ENCODE measurements at places on chromosomes 2 and 18.

DNA sequence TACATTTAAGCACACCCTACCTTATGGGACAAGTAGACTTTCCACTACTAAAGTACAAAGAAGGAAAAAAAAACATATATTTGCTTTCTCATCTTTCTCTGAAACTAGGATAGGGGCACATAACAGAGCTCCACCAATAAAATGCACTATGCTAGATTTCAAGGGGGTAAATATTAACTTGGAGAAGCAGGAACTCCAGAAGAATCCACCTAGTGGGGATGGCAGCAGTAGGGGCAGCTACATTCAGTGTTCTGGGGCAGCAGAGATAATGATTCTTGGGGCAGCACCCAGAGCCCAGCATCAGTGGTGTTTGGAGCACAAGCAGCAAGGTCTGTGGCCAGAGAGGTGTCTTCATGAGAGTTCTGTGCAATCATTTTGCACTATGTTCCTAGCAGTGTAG, 64.7 kb downstream of the DTNB start:
- no peak for DNase-seq

GRCh38 chr2:161135951-161136593, 24.2 kb upstream of the TANK start:
- DNase-seq = no peak

- no peak for DNase-seq
Observed at GRCh38 chr2:173184031-173185004, 108.7 kb downstream of the MAP3K20 start.

GRCh38 chr2:237886685-237887481, 27.5 kb downstream of the RAMP1 start:
- DNase-seq = no peak

- no peak for DNase-seq
Observed at GRCh38 chr18:39272230-39272629, 1706.6 kb upstream of the CELF4 start.

GRCh38 chr18:59502274-59503175, 143.5 kb upstream of the LMAN1 start:
- no peak for DNase-seq

- no peak for DNase-seq
Observed at GRCh38 chr2:201820383-201821007, 14.2 kb downstream of the CDK15 start.

- DNase-seq = no peak
Observed at GRCh38 chr2:146323564-146323963, 1521.3 kb upstream of the ACVR2A start.

DNA sequence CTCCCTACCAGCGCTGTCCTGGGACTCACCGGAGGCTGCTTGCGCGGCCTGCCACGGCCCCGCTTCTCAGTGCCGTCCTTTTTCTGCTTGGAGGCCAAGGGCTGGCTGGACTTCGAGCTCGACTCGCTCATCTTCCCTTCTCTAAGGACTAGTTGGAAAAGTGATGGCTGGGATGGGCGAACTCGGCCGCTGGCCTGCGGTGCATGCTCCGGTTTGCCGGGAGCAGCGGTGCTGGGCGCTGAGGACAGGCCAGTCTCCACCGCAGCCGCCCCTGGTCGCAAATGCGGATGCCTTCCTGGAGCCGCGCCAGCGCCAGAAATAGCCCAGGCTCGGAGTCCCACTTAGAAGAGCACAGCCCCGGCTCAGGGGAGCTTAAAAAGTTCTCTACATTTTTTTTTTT, 3.1 kb downstream of the C2orf81 start:
- no peak for DNase-seq

DNA sequence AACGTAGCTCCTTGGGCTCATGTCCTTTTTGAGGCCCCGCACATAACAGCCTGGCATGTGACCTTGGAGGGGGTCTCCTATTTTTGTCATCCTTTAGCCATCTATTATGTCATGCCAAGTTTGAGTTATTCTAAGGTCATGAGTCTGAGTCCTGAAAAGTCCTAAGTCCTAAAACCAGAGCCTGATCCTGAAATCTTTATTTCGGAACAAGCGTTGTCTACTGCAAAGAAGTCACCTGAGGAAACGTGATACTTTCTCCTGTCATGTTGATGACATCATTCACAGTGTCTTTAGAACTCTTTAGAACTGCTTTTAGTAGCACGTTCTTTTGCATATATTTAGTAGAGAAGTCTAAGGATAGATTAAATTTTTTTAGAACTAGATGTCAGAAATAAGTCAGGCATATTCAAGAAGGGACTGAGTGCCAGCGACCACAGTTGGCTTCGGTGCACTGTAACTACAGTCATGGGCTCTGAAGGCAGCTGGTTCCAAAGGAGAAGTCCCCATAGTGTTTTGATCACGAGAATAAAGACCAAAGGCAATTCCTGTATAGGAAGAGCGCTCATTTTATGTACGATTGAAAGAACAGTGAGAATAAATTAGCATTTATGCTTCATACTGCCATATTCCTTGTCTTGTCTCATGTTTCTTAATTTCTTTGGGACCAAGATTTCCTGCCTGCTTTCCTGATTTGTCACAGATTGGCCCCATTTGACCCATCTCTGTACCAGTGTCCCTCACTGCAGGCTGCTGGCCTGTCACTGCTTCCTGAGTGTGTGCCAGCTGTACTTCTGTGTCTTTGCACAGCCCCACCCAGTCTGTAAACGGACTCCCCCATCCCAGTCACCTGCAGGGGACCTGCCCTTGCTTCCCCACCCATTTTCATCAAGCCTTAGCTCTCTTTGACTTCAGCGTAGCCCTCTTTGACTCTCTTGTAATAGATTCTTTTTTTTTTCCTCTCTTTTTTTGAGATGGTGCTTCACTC, 75.8 kb downstream of the ASAP2 start:
- no peak for DNase-seq

DNA sequence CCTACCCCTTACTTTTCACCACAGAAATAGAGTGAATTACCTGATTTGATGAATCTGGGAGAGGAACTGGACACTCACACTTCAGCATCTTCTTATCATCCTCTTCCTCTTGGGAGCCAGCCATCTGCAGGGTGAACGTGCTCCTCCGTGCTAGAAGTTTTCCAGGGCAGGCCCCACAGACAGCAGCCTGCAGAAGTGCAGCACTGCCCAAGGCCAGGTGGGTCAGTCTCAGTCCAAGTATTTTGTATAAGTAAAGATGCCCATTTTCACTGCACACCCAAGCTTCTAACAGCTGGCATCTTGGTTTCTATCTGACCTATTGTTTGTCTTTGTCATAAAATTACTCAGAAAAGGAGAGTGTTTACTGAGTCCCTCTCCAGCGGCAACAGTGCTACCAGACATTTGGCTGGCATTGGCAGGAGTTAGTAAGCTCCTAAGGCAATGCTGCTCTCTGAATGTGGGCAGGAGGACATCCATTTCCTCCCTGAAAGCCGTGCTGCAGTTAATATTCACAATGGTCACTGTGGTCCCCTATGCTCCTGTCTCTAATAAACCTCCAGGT, 222.6 kb upstream of the CTAGE1 start:
- no peak for DNase-seq

- no peak for DNase-seq
Observed at GRCh38 chr18:24267878-24268277, 129.0 kb downstream of the CABYR start.

DNA sequence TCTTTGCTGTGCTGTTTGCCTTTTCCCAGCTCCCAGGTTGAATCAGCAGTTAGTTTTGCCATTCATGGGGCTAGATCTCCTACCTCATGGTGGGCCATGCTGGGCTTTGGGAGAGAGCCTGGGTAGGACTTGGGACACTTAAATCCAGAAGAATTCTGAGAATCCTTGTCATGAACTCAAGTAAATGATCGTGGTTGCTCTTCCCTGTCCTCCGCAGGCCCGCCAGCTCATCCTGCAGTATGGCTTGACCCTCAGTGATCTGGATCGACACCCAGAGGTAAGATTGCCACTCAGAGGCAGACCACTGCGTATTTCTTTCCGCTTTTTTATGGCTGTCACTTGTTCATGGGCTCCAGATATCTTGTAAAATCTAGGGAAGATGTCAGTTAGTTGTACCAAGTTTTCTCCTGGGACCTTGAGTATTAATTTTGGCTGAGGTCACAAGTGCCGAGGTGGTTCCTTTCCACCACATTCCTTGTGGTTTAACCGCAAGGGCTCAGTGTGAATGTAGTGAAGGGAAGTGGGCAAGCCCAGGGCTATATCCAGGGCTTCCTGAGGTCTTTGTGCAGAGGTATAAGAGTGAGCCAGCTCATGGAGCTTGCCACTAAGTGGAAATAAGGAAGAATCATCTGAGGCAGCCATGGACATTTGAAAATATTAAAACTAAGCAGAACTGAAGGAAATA, 37.7 kb downstream of the RPIA start:
- no peak for DNase-seq

DNA sequence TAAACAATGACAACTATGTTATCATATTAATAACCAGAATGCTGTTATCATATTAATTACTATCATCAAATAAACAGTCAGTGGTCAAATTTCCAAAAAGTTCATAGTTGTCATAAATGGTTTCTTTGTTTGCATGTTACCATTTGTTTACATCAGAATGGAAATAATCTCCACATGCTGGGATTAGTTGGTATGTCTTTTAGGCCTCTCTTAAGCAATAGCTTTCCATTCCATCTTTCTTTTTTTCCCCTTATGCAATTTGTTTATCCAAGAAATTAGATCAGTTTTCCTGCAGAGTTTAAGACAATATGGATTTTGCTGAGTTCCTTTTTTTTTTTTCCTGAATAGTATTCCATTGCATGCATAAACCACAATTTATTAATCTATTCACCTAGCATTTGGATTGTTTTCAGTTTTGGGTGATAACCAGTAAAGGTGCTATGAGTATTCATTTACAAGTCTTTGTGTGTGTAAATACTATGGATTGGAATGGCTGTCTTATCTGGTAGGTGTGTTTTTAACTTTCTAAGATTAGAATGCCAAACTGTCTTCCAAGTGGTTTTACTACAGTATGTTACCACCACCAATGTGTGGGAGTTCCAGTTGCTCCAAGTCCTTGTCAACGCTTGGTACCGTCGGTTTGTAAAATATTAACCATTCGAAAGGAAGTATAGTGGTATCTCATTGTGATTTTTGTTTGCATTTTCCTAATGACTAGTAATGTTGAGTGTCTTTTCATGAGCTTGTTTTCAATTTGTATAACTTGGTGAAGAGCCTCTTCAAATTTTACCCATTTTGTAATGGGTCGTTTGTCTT, 33.3 kb upstream of the TXNDC2 start:
- no peak for DNase-seq

DNA sequence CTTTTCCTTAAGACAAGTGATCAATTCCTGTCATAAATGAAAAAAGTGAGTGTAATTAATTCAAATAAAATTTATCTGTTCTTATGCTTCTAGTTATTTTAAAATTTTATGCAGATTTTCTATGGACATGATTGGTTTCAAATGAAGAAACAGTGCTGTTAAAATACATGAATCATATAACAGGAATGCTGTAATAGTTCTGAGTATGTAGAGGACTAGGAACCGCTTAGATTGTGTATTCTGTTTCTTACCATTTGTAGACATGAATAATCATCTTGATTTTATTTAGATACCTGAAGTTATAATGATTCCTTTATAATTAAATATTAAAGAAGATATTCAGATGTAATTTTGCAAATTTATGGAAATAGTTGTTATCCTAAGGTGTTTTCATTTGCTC, 3.5 kb downstream of the ACTR2 start:
- DNase-seq = no peak

DNA sequence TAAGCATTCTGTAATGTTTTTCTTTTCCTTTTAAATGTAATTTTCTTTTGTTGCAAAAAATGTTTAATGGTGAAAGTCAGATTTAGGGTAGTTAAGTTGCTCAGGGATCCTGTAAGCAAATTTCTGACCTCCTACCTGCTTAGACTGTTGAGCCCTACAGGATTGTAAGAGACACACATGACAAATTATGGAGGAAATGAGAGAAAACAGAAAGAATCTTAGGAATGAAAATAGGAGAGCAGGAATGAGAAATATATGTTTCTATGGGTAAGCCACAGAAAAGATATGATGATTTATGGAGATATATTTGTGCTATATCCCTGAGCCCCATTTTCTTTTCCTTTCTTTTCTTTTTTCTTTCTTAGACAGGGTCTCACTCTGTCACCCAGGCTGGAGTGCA, 28.3 kb downstream of the CYBRD1 start:
- no peak for DNase-seq

DNA sequence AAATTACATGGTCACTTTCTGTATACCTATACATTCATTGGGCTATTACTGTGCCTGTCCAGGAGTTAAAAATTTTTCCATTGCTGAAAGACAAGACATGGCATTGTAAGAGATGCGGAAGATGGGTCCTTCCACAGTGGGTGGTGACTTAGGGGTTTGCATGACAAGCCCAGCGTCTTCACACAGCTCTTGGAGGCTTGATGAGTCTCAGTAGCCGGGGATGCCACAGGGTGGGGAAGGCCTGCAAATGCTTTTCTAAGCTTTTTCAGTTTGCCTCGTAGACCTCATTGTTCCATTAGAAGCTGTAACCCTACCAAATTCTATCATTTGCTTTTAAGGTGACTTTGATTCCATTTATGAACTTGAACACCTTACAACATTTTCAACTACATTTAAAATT, 18.1 kb upstream of the MAPRE3 start:
- DNase-seq = no peak

- DNase-seq = no peak
Observed at GRCh38 chr2:169260246-169260645, 102.1 kb downstream of the LRP2 start.

DNA sequence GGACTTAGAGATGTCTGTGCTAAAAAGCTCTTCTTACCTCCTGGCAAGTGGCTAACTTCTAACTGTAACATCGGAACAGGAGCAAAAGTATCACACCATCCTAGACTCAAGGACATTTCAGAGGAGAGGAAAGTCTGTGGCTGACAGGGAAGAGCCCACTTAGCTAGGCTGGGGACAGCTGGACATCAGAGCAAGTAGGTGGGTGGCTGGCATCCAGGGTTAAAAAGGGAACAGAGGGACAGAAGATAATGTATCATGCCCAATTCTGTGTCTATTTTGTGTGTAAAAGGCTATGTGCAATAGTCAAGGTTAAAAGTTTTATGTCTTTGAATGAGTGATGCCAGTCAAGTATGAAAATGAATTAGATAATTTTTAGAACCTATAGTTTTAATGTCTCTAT, 216.4 kb downstream of the GCA start:
- no peak for DNase-seq

DNA sequence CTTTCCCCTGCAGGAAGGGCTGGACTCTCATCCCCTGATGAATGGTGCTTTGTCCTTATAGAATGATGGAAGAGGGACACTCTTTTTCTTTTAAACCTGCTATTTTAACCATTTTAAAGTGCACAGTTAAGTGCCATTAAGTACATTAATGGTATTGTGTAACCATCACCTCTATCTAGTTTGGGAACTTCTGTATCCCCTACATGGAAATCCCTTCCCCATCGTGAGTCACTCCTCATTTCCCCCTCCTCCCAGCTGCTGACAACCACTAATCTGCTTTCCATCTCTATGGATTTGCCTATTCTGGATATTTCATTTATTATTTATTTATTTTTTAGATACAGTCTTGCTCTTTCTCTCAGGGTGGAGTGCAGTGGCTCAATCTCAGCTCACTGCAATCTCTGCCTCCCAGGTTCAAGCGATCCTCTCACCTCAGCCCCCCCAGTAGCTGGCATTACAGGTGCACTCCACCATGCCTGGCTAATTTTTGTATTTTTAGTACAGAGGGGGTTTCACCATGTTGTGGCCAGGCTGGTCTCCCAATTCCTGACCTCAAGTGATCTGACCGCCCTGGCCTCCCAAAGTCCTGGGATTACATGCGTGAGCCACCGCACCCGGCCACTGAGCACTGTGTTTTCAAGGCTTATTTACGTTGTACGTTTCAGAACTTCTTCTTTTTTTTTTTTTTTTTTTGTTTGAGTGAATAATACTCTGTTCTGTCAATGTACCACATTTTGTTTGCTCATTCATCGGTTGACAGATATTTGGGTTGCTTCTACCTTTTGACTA, 15.8 kb downstream of the DGKD start:
- no peak for DNase-seq

GRCh38 chr2:63983986-63984605, 35.1 kb downstream of the VPS54 start:
- DNase-seq = no peak

Measured in stimulated activated CD4-positive, alpha-beta T cell treated with anti-CD3 and anti-CD28 coated beads, Interleukin-2, amount 100 ng/mL, for 48 hours (primary cell).